Globus pallidus (tissue), 1 donor: ENCODE measurements at places on chromosomes 5 and 9.

DNA sequence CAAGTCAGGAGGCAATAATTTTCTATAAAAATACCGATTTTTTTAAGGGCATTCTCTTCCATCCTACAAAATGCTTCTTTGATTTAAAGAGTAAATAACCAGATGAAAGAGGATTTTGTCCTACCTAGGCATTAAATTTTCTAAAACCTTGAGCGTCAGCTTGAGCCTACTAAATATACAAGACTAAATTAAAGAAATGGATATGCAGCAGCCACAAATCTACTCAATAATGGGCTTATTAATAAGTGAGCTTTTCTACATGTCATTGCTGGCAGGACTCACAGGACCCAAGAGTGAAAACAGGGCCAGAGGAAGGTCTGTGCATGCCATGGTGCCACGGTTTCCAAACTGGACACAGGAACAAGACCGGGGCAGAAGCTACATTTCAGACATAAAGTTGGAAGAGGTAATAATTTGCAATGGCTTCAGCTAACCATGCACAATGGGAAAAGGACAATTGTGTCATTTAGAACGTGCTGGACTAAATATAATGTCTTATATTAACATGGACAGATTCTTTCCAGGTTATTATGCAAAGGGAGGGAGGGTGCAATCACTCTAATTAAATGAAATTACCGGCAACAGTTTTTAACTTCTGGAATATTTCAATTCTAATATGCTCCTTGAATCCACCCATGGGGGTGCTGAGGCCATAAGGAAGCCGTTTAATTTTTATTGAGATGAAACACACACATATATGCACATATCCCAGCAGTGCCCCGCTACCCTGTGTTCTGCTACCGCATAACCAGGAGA is 5.2 kb downstream of the WHRN start:
- DNase-seq = peak; percentile 54

DNA sequence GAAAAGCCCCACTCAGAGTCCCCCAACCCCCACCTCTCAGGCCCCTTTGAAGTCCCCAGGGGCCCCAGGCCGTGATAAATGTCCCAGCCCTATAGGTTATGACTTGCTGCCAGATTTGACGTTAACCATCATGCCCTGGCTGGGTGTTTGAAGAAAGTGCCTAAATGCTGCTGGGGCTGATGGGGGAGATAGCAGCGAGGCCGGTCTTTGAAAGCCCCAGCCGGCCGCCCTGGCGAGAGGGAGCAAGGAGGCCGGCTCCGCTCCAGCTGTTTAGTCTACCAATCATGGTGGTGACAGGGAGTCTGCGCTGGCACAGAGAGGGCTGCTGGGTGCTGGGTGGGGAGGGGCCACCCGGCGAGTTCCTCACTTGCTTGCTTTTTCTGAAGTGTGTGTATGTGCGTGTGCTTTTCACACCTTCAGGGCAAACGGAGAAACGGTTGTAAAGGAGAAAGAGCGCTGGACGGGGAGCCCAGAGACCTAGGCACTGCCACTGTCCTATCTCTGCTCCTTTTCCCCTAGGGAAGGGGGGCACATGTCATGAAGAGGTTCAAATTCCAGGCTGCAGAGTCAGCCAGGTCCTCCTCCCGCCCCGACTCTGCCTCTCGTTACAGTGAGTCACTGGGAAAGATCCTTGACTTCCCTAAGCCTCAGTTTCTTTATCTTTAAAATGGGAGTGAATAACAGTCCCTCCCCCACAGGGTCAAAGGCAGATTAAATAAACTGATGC is 126.1 kb upstream of the HAND1 start:
- DNase-seq = no peak

GRCh38 chr9:8071445-8071798 is 271.8 kb upstream of the DMAC1 start:
- no peak for DNase-seq

DNA sequence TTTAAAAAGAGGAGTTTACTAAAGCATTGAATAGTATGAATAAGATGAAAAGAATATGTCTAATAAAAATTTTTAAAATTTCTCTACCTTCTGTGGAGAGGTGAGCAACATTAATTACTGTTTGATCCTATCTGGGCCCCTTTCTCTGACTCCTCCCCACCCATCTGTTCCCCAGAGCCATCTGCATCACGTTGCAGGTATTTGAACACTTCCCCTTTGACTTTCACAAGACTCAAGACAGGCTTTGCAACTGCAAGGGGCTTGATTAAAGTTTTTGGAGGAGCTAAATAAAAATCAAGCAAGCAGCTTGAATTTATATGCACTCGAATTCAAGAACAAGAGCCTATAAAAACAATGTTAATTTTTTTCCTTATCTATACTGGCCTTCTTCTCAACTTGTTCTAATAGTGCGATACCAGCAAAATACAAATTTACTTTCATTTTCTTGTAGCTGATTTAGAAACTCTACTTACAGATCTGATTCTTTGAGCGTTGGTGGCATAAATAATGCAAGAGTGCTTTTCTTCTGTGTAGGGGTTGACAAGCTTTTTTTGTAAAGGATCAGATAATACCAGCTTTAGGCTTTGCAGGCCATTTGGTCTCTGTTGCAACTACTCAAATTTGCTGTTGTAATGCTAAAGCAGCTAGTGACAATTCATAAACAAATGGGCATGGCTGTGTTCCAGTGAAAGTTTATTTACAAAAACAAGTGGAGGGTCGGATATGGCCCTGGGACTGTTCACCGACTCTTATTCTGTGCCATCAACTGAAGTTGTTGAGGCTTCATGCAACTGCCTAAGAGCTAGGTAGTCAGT is 21.2 kb downstream of the TXNDC8 start:
- DNase-seq = no peak

DNA sequence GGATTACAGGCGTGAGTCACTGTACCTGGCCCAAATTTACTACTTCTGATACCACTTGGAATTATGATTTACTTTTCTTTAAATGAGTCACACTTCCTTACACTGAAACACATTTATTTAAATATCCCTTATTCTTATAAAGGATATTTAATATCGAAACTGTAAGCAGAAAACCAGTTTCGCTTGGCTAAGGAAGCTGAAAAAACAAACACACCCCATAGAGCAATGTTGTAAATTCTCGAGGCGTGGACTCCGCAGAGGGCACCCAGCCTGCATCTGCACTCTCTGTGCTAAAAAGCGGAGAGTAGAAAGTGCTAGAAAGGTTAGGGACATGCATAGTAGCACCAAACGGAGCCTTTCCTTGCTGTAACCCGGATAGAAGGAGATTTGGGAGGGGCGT is 86.5 kb downstream of the HMCN2 start:
- DNase-seq = no peak

DNA sequence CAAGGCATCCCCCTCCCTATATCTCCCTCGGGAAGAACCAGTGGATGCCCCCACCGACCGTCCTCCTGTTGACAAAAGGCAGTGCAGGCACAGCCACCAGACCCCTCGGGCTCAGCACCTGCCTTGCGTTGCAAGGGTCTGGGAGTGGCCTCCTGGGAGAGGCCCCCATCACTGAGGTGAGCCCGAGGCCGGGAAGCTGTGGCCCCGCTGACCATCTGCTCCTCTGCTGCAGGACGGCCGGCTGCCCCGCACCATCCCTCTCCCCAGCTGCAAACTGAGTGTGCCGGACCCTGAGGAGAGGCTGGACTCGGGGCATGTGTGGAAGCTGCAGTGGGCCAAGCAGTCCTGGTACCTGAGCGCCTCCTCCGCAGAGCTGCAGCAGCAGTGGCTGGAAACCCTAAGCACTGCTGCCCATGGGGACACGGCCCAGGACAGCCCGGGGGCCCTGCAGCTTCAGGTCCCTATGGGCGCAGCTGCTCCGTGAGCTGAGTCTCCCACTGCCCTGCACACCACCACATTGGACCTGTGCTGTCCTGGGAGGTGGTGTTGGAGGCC is 23.3 kb upstream of the SUSD3 start:
- no peak for DNase-seq

GRCh38 chr9:86183229-86184137 is 76.0 kb downstream of the C9orf153 start:
- no peak for DNase-seq

DNA sequence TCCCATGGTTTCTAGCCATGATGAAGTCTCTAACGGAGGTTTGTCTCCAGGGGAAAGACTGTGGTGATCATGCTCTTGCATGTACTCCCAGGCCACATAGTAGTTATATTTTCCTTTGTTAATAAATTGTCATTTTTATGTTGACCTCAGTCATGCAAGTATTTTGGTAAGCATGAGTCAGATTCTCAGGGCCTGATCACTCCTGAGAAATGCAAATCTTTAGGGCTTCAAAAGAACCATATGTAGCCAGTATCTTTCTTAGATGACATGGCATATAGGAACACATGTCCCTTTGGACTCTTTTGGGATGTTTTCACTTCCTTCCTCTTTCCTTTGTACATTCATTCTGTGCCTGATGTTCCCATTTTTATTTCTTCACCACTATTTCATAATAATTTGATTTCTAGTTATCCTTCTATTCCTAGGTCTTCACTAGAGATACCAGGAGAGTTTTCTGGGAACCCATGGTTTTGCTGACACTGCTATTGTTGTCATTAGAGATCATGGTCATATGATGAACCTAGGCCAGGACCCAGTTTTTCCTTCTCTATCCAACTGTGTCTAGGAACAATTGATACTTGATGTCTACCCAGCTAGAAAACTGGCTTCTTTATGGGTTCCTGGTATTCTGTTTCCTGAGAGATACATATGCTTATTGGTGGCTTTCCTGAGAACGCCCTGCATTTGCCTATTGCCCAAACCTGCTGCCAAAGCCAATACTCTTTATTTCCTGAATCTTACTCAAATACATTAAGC is 248.1 kb upstream of the NREP start:
- DNase-seq = no peak

DNA sequence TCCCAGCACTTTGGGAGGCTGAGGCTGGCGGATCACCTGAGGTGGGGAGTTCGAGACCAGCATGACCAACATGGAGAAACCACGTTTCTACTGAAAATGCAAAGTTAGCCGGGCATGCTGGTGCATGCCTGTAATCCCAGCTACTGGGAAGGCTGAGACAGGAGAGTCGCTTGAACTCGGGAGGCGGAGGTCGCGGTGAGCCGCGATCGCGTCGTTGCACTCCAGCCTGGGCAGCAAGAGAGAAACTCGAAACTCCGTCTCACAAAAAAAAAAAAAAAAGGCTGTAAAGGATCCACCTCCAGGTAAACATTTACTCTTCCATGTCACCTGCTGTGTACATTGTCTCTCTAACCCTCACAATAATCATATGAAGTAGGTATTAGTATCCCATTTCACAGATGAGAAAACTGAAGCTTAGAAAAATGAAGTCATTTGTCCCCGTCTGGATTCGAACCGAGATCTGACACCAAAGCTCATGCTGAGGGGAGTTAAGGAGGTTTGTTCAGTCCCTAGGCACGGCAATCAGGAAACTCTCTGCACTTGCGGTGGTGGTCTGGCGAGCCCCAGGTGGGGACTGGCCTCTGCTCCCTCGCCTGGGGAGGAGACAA is 494 bp upstream of the DOCK2 start:
- DNase-seq = no peak

DNA sequence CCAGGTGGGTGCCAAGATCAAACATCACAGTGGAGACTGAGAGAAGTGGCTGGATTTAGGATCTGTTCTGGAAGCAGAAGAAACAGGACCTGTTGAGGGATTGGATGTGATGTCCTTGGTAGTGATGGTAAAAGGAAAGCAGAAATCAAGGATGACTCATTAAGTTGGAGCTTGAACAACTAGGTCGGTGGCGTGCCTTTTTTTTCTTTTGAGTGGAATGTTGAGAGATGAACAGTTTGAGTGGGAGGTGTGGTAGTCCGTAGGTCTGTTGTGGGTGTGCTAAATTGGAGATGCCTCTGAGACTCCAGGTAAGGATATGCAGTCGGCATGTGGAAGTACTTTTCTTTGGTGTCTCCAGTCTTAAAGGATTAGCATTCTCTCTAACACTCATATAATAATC is 92.1 kb upstream of the IL12B start:
- no peak for DNase-seq

GRCh38 chr5:103801681-103802080 is 239.1 kb upstream of the NUDT12 start:
- DNase-seq = no peak

- DNase-seq = no peak
Measured at GRCh38 chr9:29800821-29801220, 2227.5 kb upstream of the C9orf72 start.

- DNase-seq = peak; percentile 1
Measured at GRCh38 chr5:158543539-158544387, 556.0 kb downstream of the EBF1 start.

- no peak for DNase-seq
Measured at GRCh38 chr9:8822667-8823025, 1023.1 kb upstream of the DMAC1 start.

GRCh38 chr9:130493476-130493875 is 48.7 kb downstream of the ASS1 start:
- no peak for DNase-seq

GRCh38 chr5:163914910-163915309 is 409.5 kb downstream of the MAT2B start:
- no peak for DNase-seq

GRCh38 chr9:123157221-123157620 is 111.2 kb downstream of the STRBP start:
- no peak for DNase-seq

- DNase-seq = no peak
Measured at GRCh38 chr9:90873422-90873821, 71.8 kb downstream of the SYK start.

DNA sequence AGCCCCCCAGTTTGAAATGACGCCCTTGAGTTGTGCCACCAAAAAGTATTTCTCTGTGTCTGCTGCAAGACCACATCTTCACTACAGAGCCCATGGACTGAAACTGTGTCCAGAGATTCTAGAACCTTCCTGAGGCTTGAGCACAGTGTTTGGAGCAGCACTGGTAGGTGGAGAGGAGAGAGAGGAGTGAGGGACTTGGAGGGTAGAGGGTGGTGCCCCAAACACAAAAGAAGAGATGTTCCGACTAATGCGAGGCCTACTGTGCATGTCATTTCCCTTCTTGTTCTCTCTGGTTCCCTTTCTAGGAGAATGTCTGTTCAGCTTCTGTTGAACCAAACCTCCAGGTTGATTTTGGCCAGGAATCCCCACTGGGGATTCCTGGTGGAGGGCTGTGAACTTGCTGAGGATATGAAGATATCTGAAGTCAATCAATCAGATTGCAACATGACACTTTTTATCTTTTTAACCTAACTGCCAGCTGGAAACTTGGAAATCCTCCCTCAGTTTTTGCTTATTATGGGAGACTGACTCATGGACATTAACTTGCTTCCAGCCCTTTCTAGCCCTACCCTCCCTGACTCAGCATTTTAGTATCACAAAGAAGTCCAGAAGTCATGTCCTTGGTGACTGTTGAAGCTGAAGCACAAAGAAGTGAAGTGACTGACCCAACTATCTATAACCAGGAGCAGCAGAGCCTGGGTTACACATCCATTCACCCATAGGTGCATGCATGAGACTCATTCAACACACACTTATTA is 154.5 kb downstream of the NR3C1 start:
- no peak for DNase-seq

GRCh38 chr9:13027879-13028278 is 251.6 kb downstream of the MPDZ start:
- no peak for DNase-seq

- no peak for DNase-seq
Measured at GRCh38 chr5:145912019-145912418, 24.4 kb upstream of the SH3RF2 start.

- DNase-seq = no peak
Measured at GRCh38 chr5:125277494-125278154, 531.2 kb upstream of the ZNF608 start.
